Spleen (tissue), 13 donors: ENCODE measurements at places on chromosomes 13 and 19.

- H3K36me3 ChIP-seq = no peaks in the 10 kb centered on the region
- no peak overlapping the region for H3K27ac ChIP-seq
- no peaks in the 10 kb centered on the region for H3K4me1 ChIP-seq
- no peaks in the 10 kb centered on the region for H3K27me3 ChIP-seq
- no peak overlapping the region for H3K4me3 ChIP-seq
Measured at GRCh38 chr13:53848366-53848961, 819.9 kb downstream of the OLFM4 start.

GRCh38 chr19:38009650-38010242, 102.7 kb downstream of the SIPA1L3 start:
- peaks cover 5% of the 10 kb centered on the region for H3K4me1 ChIP-seq
- no peak overlapping the region for H3K27ac ChIP-seq
- H3K4me3 ChIP-seq = no peak overlapping the region
- H3K36me3 ChIP-seq = no peaks in the 10 kb centered on the region
- no peaks in the 10 kb centered on the region for H3K27me3 ChIP-seq

- no peak overlapping the region for H3K4me3 ChIP-seq
- H3K27me3 ChIP-seq = no peaks in the 10 kb centered on the region
- H3K27ac ChIP-seq = no peak overlapping the region
- peaks cover 46% of the 10 kb centered on the region for H3K36me3 ChIP-seq
- no peak for DNase-seq
Measured at GRCh38 chr19:16420781-16421386, 50.9 kb downstream of the EPS15L1 start.

DNA sequence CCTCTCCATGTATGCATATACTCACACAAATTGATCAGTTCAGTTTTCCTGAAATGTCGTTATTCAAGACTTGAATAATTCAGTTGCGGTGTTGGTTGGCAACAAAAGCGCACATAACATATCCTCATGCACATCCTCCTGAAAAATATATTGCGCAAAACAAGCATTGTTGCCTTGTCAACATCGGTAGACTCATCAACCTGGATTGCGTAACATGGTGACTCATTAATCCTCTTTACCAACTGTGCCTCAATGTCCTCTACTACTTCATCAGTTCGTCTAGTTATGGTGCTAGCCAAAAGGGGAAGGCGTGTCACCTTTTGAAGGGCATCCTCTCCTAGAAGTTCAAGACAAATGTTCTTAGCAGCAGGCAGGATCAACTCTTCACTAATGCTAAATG, 357.7 kb downstream of the LMO7 start:
- no peak overlapping the region for H3K27ac ChIP-seq
- no peaks in the 10 kb centered on the region for H3K27me3 ChIP-seq
- DNase-seq = no peak
- H3K4me1 ChIP-seq = no peaks in the 10 kb centered on the region

GRCh38 chr13:98419786-98420553, 156.9 kb downstream of the STK24 start:
- no peaks in the 10 kb centered on the region for H3K36me3 ChIP-seq
- no peak overlapping the region for H3K27ac ChIP-seq
- DNase-seq = no peak
- no peaks in the 10 kb centered on the region for H3K27me3 ChIP-seq
- no peaks in the 10 kb centered on the region for H3K4me1 ChIP-seq
- no peak overlapping the region for H3K4me3 ChIP-seq

DNA sequence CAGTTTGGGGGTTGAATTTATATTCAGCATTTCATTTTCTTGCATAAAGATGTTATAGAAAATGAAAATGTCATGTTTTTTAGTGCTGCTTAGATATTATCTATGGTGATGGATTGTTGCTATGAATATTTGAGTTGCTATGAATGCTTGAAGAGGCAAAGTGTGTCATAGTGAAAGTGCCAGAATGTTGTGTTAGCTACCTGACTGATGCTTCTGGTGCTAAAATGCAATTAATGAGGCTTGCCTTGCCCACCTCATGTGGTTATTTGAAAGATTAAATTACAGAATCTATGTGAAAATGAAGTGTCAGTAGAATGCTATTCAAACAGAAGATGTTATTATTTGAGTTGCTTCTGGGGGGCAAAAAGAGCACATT, 62.7 kb upstream of the MYCBP2 start:
- DNase-seq = no peak
- no peaks in the 10 kb centered on the region for H3K4me1 ChIP-seq
- H3K27me3 ChIP-seq = no peaks in the 10 kb centered on the region
- no peak overlapping the region for H3K27ac ChIP-seq
- H3K36me3 ChIP-seq = no peaks in the 10 kb centered on the region
- no peak overlapping the region for H3K4me3 ChIP-seq

GRCh38 chr13:113864273-113864890, 506 bp upstream of the GAS6 start:
- no peaks in the 10 kb centered on the region for H3K36me3 ChIP-seq
- peaks cover 18% of the 10 kb centered on the region for H3K27me3 ChIP-seq
- H3K4me1 ChIP-seq = peaks cover 27% of the 10 kb centered on the region
- H3K27ac ChIP-seq = no peak overlapping the region
- peak overlapping the region; percentile 63 for H3K4me3 ChIP-seq

DNA sequence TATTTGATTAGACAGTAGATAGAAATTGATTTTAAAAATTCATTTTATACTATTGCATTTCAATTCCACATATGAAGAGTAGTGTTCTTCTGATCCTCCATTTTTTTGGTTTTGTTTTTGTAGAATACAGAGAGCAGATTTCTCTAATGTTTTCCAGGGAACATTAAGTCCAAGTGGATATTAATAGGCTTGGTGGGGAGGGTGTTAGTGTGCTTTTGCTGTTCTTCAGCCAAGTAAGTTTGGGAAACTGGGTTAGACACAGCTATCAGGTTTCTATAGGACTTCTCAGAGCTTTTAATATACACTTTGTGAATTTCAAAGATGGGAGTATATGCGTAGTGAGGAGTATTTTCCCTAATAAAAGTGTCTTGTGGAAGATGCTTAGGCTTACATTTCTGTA, 21.8 kb downstream of the NAA16 start:
- no peak overlapping the region for H3K27ac ChIP-seq
- no peak overlapping the region for H3K4me3 ChIP-seq
- H3K4me1 ChIP-seq = peaks cover 12% of the 10 kb centered on the region
- H3K36me3 ChIP-seq = peaks cover 7% of the 10 kb centered on the region
- DNase-seq = no peak
- no peaks in the 10 kb centered on the region for H3K27me3 ChIP-seq

GRCh38 chr13:106464076-106464475, 71.4 kb downstream of the EFNB2 start:
- H3K27me3 ChIP-seq = no peaks in the 10 kb centered on the region
- no peak for DNase-seq
- no peaks in the 10 kb centered on the region for H3K4me1 ChIP-seq
- no peak overlapping the region for H3K27ac ChIP-seq
- no peaks in the 10 kb centered on the region for H3K36me3 ChIP-seq
- no peak overlapping the region for H3K4me3 ChIP-seq

GRCh38 chr19:40741527-40742390, 8.5 kb downstream of the ACTMAP start:
- no peak overlapping the region for H3K27ac ChIP-seq
- no peaks in the 10 kb centered on the region for H3K27me3 ChIP-seq
- no peak for DNase-seq
- no peaks in the 10 kb centered on the region for H3K36me3 ChIP-seq
- peaks cover 23% of the 10 kb centered on the region for H3K4me1 ChIP-seq
- H3K4me3 ChIP-seq = no peak overlapping the region

GRCh38 chr19:58338336-58338735, 11.5 kb downstream of the ZSCAN22 start:
- no peak overlapping the region for H3K4me3 ChIP-seq
- no peaks in the 10 kb centered on the region for H3K27me3 ChIP-seq
- H3K27ac ChIP-seq = no peak overlapping the region
- no peak for DNase-seq
- no peaks in the 10 kb centered on the region for H3K4me1 ChIP-seq

- peak overlapping the region; percentile 17 for H3K4me3 ChIP-seq
- H3K27ac ChIP-seq = no peak overlapping the region
- H3K36me3 ChIP-seq = no peaks in the 10 kb centered on the region
- no peak for DNase-seq
- H3K4me1 ChIP-seq = peaks cover 58% of the 10 kb centered on the region
- peaks cover 86% of the 10 kb centered on the region for H3K27me3 ChIP-seq
Measured at GRCh38 chr19:6589711-6590257, 1.2 kb downstream of the CD70 start.

- H3K4me1 ChIP-seq = no peaks in the 10 kb centered on the region
- no peak for DNase-seq
- H3K27ac ChIP-seq = no peak overlapping the region
- no peaks in the 10 kb centered on the region for H3K27me3 ChIP-seq
- no peak overlapping the region for H3K4me3 ChIP-seq
- H3K36me3 ChIP-seq = no peaks in the 10 kb centered on the region
Measured at GRCh38 chr13:20616059-20616797, 49.3 kb downstream of the IFT88 start.

DNA sequence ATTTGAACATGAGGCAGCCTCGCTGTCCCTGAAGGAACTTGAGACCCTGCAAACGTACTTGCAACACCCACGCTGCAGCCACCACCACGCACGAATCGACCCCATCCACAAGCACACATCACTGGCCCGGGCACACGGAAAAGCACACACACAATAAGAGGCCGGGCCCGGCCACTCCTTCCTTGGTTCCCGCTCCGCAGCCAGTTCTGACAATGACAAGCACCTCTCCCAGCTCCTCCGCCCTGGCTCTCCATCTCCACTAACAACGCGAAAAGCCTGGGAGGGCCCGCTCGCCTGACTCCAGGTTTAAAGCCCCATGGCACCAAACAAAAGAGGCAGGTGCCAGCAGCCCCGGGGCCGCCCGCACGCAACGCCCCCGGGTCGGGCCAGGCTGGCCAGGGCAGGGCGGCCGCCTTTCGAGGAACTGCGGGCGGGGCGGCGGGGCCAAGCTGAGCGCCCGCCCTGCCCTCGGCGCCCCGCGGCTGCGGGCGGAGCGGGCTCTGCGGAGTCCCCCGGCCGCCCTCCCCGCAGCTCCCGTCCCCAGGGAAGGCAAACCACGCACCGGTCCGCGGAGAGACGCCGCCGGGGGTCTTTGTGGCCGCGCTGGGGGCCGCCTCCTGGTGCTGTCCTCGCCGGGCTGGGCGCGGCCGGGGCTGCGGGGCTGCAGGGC, 495 bp downstream of the DCLK1 start:
- peak overlapping the region; percentile 36 for H3K27ac ChIP-seq
- peaks cover 34% of the 10 kb centered on the region for H3K27me3 ChIP-seq
- DNase-seq = no peak
- H3K4me3 ChIP-seq = peak overlapping the region; percentile 50
- no peaks in the 10 kb centered on the region for H3K36me3 ChIP-seq
- H3K4me1 ChIP-seq = no peaks in the 10 kb centered on the region

- no peaks in the 10 kb centered on the region for H3K36me3 ChIP-seq
- H3K4me1 ChIP-seq = peaks cover 66% of the 10 kb centered on the region
- H3K27ac ChIP-seq = peak overlapping the region; percentile 91
- peak overlapping the region; percentile 57 for H3K4me3 ChIP-seq
- no peaks in the 10 kb centered on the region for H3K27me3 ChIP-seq
- DNase-seq = peak; percentile 85
Measured at GRCh38 chr19:18415178-18415867, 3.9 kb upstream of the SSBP4 start.

DNA sequence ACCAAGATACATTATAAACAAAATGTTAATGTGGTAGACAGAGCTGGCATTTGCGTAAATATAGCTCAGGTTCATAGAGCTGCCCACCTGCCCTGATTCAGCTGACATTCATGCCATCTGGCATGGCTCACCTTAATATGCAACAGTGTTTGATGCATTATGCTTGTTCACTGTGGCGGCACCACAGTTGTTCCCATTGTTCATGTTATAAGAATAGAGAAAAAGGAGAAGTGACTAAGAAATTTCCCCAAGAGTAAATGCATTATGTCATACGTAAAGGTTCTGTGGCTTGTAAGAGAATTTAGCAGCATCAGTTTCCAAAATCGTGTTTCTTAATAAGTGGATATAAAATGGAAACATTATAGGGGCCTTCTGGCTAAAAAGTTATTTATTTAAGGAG, 4.5 kb downstream of the CCNA1 start:
- H3K27ac ChIP-seq = no peak overlapping the region
- peaks cover 14% of the 10 kb centered on the region for H3K27me3 ChIP-seq
- no peak overlapping the region for H3K4me3 ChIP-seq
- H3K36me3 ChIP-seq = no peaks in the 10 kb centered on the region

DNA sequence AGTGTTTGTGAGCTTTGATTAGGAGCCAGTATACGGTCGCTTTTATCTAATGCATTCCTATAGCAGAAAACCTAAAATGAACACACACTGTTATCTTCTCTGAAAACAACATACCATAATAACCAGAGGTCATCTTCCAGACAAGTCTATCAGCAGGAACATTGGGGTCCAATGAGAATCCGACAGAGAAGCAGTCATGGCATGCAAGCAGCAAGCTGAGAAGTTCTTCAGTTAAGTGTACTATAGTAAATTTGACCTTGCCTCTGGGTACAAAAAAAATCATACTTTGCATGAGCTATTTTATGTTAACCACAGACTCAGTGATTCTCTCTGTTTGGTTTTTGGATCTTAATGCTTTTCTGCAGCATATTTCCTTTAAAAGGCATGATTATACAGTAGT, 1505.1 kb downstream of the PCDH9 start:
- no peak for DNase-seq
- H3K4me3 ChIP-seq = no peak overlapping the region
- no peak overlapping the region for H3K27ac ChIP-seq

GRCh38 chr13:76958841-76959432, 10.6 kb downstream of the ACOD1 start:
- H3K27ac ChIP-seq = no peak overlapping the region
- H3K4me3 ChIP-seq = no peak overlapping the region
- H3K27me3 ChIP-seq = no peaks in the 10 kb centered on the region
- no peaks in the 10 kb centered on the region for H3K4me1 ChIP-seq

DNA sequence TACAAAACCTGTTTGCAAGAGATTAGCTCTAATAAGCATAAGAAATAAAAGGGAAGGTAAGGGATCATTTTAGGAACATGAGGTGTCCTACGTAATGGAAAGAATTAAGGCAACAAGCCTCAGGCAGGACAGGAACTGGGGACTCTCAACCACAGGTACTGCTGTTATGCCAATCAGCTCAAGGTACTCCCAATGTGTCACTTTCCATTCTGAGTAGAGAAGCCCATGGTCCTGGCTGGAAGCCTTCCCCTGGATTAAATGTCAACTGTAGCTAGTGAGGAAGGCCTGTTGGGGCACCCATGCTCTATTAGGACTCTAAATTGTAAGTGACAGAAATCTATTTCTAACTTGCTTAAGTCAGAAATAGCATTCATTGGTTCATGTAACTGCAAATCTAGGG, 134.6 kb downstream of the DPF1 start:
- H3K4me1 ChIP-seq = no peaks in the 10 kb centered on the region
- DNase-seq = no peak
- no peak overlapping the region for H3K4me3 ChIP-seq
- no peaks in the 10 kb centered on the region for H3K27me3 ChIP-seq
- H3K27ac ChIP-seq = no peak overlapping the region
- H3K36me3 ChIP-seq = no peaks in the 10 kb centered on the region

- no peaks in the 10 kb centered on the region for H3K27me3 ChIP-seq
- H3K4me1 ChIP-seq = no peaks in the 10 kb centered on the region
- no peaks in the 10 kb centered on the region for H3K36me3 ChIP-seq
- no peak overlapping the region for H3K27ac ChIP-seq
- H3K4me3 ChIP-seq = no peak overlapping the region
- DNase-seq = no peak
Measured at GRCh38 chr19:16814526-16815100, 14.6 kb upstream of the SIN3B start.
